ENCODE measurements at places on chromosomes 3 and 15.

GRCh38 chr3:187951452-187952190, 202.3 kb upstream of the LPP start:
- DNase-seq: no peak

- no peak for DNase-seq
These were observed 19.2 kb downstream of the EID1 start for GRCh38 chr15:48896869-48897814.

DNA sequence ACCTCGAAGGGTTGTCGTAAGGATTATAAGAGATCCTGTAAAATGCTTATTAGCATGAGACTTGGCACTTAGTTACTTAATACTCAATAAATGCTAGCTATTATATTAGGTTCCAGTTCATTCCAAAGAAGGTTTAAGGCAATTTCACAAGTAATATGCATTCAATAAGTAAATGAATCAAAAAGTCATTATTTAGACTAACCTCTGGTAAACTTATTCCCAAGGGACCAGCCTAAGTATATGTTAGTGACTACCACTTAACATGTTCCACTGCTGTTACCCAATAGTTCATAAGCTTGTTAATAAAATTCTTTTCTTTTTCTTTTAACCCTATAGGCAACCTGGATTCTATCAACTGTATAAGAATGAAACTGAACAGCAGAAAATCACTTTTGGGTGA, 5.1 kb downstream of the PDCD10 start:
- no peak for DNase-seq

- no peak for DNase-seq
These were observed 116.7 kb downstream of the FNDC3B start for GRCh38 chr3:172155897-172156585.

GRCh38 chr3:137264071-137264820, 306.5 kb downstream of the IL20RB start:
- no peak for DNase-seq

GRCh38 chr3:107063351-107063750, 313.9 kb upstream of the CCDC54 start:
- DNase-seq: no peak

- DNase-seq: no peak
These were observed 36.2 kb upstream of the ARID3B start for GRCh38 chr15:74504836-74505235.

GRCh38 chr3:1348547-1348946, 255.7 kb downstream of the CNTN6 start:
- DNase-seq: no peak

DNA sequence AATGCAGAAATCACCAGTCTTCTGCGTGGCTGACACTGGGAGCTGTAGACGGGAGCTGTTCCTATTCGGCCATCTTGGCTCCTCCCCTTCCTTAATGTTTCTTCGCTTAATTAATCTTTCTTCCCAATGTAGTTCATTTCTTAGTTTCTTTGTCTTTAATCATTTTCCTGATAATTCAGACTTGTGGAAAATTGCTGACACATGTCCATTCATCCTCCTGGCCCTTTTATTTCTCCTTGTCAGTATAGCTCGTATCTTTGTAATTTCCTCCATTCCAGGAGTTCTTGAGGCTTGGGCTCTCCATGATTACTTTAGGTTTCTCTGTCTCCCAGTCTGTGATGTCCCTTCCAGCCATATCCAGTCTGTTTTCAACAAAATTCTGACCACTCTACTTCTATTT, 98.7 kb downstream of the UBE2E2 start:
- no peak for DNase-seq

DNA sequence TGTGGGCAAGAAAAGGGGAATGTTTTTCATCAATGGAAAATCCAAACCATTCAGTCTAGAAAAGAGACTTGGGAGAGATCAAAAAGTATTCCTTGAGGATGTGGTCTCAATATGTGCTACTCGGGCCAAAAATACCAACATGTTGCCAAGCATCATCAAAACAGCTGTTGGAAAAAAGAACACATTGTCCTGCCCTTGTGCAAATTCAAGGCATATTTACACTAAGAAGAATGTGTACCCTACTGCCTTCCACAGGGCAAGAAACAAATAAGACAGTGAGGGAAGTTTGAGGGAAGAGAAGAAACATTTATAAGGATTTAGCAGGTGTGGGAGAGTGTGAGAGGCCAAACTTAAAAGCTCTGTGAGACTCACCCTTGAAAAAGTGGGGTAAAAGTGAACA, 252.1 kb downstream of the NTRK3 start:
- no peak for DNase-seq

DNA sequence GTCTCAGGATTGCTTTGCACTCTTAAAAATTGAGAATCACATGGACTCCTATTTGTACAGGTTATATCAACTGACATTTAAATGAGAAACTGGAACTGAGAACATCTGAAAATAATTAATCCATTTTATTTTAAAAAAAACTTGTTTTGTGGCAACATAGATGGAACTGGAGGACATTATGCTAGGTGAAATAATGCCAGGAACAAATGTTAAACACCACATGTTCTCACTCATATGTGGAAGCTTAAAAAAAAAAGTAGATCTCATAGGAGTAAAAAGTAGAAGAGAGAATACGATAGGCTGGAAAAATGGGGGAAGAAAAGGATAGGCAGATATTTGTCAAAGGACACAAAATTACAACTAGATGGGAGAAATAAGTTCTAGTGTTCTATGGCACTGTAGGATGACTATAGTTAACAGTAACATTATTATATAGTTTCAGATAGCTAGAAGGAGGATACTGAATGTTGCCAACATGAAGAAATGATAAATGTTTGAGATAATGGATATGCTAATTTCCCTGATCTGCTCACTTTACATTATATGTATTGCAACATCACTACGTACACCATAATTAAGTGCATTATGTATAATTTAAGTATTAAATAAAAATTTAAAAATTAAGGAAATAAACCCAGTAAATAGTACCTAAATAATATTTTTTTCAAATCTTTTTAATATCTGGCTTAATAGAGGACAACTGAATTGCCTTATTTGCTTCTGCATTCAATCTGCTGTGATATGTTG, 100.5 kb upstream of the TSPAN3 start:
- no peak for DNase-seq

- no peak for DNase-seq
These were observed 36.8 kb upstream of the TIPARP start for GRCh38 chr3:156637480-156638022.

- DNase-seq: no peak
These were observed 61.7 kb downstream of the TMEM212 start for GRCh38 chr3:171904829-171905228.

DNA sequence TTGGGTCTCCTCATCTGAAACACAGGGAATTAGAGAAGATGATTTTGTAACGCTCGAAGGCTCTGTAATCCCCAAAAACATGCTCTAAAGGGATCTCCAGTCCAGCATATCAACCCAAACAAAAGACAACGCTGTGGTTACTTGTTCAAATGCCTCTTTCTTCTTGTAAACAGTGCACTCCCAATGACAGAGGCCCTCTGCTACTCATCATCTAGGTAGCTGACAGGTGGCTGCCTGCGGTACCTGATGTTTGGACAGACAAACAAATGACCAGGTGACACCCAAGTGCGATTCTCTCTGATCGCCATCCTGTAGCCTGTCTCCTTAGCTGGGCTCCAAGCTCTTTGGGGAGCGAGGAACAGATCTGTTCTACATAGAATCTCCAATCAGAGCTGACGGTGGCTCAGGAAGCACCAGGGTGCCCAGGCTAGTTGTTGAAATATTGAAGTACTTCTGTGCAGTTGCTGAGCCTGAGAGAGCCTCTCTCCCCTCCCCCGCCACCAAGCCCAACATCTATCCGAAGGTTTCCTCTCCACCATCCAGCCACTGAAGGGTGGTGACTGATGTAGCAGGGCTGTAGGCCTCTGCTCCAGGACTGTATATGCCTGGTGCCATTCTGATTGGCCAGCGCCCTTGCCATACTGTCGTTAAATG, 238.7 kb downstream of the XXYLT1 start:
- no peak for DNase-seq

DNA sequence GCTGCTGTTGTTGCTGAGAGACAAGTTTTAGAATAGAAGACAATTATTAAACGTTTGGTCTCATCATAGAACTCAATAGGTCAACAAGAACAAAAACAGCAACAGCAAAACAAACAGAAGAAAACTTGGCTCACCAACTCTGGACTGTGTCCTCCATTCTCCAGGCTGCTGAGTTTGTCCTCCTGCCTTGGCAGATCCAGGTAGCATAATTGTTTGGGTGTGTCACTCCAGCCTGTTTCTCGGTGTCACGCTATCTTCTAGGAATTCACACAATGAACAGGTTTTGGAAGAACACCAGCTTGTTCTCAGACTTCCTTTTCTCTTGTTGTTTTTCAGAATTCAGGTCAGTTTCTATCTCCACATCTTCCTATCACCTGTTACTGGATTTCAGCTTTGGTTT, 34.7 kb downstream of the ARRDC4 start:
- no peak for DNase-seq

- no peak for DNase-seq
These were observed 9.3 kb downstream of the OXTR start for GRCh38 chr3:8760091-8760490.

DNA sequence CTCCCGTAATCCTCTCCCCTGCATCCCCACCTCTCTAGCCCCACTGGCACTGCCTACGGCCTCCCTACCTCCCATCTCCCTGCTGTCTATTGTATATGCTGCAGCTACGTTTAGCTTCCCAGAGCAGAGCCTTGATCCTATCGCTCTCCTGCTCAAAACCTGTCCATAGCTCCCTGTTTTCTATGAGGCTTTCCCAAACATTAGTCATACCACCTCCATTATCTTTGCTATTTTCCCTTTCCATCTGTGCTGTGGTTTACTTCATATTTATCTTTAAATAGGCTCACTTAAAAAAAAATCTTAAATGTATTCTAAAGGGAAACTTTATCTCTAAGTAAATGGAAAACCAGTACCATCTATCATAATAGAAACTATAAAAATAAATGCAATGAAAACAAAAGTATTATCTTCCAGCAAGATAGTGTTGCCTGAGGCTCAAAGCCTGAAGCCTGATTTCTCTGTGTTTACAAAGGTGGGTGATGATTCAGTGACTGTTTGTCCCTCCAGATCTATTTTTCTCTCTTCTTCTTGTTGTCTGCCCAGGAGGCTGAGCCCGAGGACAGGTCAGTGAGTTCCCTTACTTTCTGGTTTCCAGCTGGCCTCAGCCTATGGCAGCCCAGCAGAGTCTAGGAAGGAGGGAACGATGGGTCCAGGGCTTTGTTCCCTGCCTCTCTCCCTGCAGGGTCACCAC, 397.1 kb upstream of the CFAP20DC start:
- DNase-seq: no peak

- DNase-seq: no peak
These were observed 5.2 kb upstream of the IMPG2 start for GRCh38 chr3:101325393-101326134.

GRCh38 chr15:39786447-39787056, 3.9 kb upstream of the FSIP1 start:
- DNase-seq: no peak

- DNase-seq: no peak
These were observed 9.4 kb downstream of the NAA50 start for GRCh38 chr3:113736548-113737089.

GRCh38 chr3:104349836-104350235, 1016.9 kb upstream of the ALCAM start:
- DNase-seq: no peak

GRCh38 chr3:70546679-70547078, 234.2 kb upstream of the MDFIC2 start:
- no peak for DNase-seq
